ENCODE measurements at places on chromosomes 16 and 17. TPM values are rescaled to one million over a fixed set of nuclear protein-coding genes. Genes with fewer than 3 reads are reported as not detected.

GOSR1 gene
- total RNA-seq: 59.3 TPM

TLCD3B gene
- total RNA-seq: 1.4 TPM

ADAD2 gene
- not detected for total RNA-seq

IRX5 gene
- total RNA-seq: 0.34 TPM

SLC13A2 gene
- not detected for total RNA-seq

BICDL2 gene
- 0.51 TPM for total RNA-seq

ASGR1 gene
- total RNA-seq: 1.5 TPM

CDH1 gene
- total RNA-seq: 1.3 TPM

SCN4A gene
- total RNA-seq: 0.56 TPM

CIBAR2 gene
- not detected for total RNA-seq

FADS6 gene
- total RNA-seq: not detected

FBXO39 gene
- 6.4 TPM for total RNA-seq

PERCC1 gene
- total RNA-seq: not detected

PLK1 gene
- total RNA-seq: 73.4 TPM

MMP2 gene
- total RNA-seq: 0.24 TPM

SGCA gene
- 1.0 TPM for total RNA-seq

NGFR gene
- total RNA-seq: 0.17 TPM

SCARF1 gene
- 11.1 TPM for total RNA-seq

KRTAP9-4 gene
- not detected for total RNA-seq

BTBD17 gene
- not detected for total RNA-seq

PRDM7 gene
- not detected for total RNA-seq

KREMEN2 gene
- not detected for total RNA-seq

CACNG3 gene
- not detected for total RNA-seq

MRTFB gene
- total RNA-seq: 21.6 TPM

HYDIN gene
- total RNA-seq: 0.22 TPM

TAT gene
- not detected for total RNA-seq

TOP2A gene
- 270 TPM for total RNA-seq

RGS11 gene
- total RNA-seq: 0.27 TPM

CCDC78 gene
- total RNA-seq: 2.4 TPM

EPX gene
- total RNA-seq: not detected

CD300E gene
- total RNA-seq: not detected

CDT1 gene
- 78.9 TPM for total RNA-seq

KIF18B gene
- 55.2 TPM for total RNA-seq

TERB1 gene
- total RNA-seq: not detected

OR2C1 gene
- not detected for total RNA-seq
